Activated naive CD8-positive, alpha-beta T cell treated with anti-CD3 and anti-CD28 coated beads, Interleukin-2, amount 10 ng/mL, durations not matched to agents 7 days and 5 days (primary cell): ENCODE measurements at places on chromosomes 11 and 22. TPM values are rescaled to one million over a fixed set of nuclear protein-coding genes. Genes with fewer than 3 reads are reported as not detected.

- no peak for DNase-seq
These were observed 62.1 kb upstream of the CREB3L1 start for GRCh38 chr11:46215208-46215931.

GRCh38 chr11:33227578-33228261 is 29.5 kb upstream of the HIPK3 start:
- DNase-seq: no peak

GRCh38 chr11:115452241-115452640 is 52.0 kb downstream of the CADM1 start:
- no peak for DNase-seq

DNA sequence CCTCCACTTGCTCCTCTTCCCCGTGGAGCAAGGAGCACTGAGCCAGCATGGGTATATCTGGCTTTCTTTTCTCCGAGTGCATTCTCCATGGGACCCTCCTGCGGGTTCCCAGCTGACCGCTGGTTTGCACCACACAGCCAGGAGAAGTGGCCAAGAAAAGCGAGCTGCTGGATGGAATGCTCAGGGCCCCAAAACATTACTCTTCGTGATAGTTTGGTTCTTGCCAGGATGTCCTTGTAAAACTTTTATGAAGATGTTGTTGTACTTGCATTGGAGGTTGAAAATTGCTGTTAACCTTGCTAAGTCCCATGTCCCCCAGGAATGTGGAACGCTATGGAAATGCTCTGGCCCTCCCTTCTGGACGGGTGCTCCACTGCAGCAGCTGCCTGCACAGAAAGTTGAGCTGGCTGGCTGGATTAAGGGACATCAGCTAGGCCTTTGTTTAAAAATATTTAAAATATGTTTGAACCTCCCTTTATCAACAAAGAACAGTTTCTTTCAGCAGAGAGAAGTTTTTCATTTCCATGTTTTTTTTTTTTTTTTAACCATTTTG is 68.7 kb downstream of the ZNRF3 start:
- DNase-seq: no peak

- DNase-seq: no peak
These were observed 850.8 kb upstream of the CCDC90B start for GRCh38 chr11:84136926-84137325.

- DNase-seq: peak; percentile 75
These were observed 25.2 kb downstream of the MORC2 start for GRCh38 chr22:30943368-30943767.

GRCh38 chr11:123168955-123169484 is 26.0 kb downstream of the CLMP start:
- DNase-seq: no peak

GRCh38 chr11:85595285-85595884 is 31.8 kb downstream of the DLG2 start:
- DNase-seq: no peak

DBX1 gene
- total RNA-seq: not detected

FAM181B gene
- total RNA-seq: not detected

SAA2 gene
- total RNA-seq: not detected

AP1B1 gene
- total RNA-seq: 63.7 TPM
